Upper lobe of right lung (tissue), 1 donor: ENCODE measurements at places on chromosomes 6 and 20. TPM values are rescaled to one million over a fixed set of nuclear protein-coding genes. Genes with fewer than 3 reads are reported as not detected.

The TRIM40 gene
- not detected for total RNA-seq

The PTK6 gene
- total RNA-seq: 4.9 TPM

The KIAA0408 gene
- 55.0 TPM for total RNA-seq

The DNAH8 gene
- 0.17 TPM for total RNA-seq

DNA sequence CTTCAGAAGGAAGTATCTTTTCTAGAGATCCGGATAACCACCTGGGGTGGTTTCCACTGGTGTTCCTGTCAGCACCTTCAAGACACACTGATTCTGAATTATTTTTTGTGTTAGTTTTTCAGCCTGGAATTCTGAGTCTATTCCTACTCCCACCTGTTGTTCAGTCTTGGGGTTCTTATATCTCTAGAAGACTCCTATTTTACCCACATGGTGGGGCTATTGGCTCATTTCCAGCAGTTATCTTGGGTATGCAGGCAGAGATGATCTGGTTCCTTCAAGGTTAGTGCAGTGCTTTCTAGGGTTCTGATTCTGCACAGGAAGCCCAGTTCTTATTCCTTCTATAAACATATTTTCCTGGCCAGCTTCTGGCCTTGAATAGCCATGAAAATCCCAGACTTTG, 175.6 kb upstream of the PDE7B start:
- H3K4me3 ChIP-seq: no peak overlapping the region
- no peaks in the 10 kb centered on the region for H3K4me1 ChIP-seq
- H3K27ac ChIP-seq: no peak overlapping the region
- no peaks in the 10 kb centered on the region for H3K27me3 ChIP-seq
- no peak for DNase-seq

DNA sequence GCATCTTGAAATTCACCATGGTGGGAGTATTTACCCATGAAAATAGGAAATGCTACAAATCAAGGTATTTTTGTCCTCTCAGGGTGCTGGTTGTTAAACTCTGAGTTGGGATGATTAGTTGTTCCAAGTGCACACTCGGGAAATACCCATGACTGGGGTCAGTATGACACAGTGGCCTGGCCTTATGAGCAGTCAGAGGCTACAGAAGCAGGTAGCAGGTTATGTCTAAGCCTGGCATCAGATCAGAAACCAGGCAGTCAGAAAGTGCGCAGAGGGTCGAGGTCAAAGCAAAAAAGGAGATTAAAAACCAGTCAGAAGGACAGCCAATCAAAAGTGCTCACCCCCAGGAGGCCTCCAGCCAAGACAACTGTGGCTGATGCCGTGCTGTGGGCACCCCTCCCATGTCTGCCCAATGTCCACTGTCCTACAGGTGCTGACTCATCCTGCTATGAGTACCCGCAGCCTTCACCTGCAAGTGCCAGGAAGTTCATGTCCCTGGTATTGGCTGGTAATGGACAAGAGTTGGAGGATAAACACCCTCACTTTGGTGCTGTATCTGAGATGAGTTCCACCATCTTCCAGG, 117.4 kb upstream of the SLC24A3 start:
- H3K27me3 ChIP-seq: no peaks in the 10 kb centered on the region
- H3K27ac ChIP-seq: no peak overlapping the region
- no peaks in the 10 kb centered on the region for H3K36me3 ChIP-seq
- DNase-seq: no peak
- H3K4me3 ChIP-seq: no peak overlapping the region

GRCh38 chr20:32142088-32142487, 32.6 kb downstream of the TM9SF4 start:
- H3K27ac ChIP-seq: no peak overlapping the region
- H3K27me3 ChIP-seq: no peaks in the 10 kb centered on the region
- no peak overlapping the region for H3K4me3 ChIP-seq
- DNase-seq: no peak

- no peaks in the 10 kb centered on the region for H3K36me3 ChIP-seq
- DNase-seq: no peak
Measured at GRCh38 chr6:79923270-79923669, 24.1 kb downstream of the ELOVL4 start.

- DNase-seq: no peak
- no peak overlapping the region for H3K27ac ChIP-seq
- peak overlapping the region; percentile 52 for H3K4me3 ChIP-seq
Measured at GRCh38 chr6:56245903-56246351, 1.5 kb downstream of the COL21A1 start.
